DMS 273 treated with DMSO at 0.1 percent for 48 hours (cell line): ENCODE measurements at places on chromosomes 4 and X.

GRCh38 chr4:17188547-17189400 lies 290.3 kb upstream of the LDB2 start:
- no peak for DNase-seq

DNA sequence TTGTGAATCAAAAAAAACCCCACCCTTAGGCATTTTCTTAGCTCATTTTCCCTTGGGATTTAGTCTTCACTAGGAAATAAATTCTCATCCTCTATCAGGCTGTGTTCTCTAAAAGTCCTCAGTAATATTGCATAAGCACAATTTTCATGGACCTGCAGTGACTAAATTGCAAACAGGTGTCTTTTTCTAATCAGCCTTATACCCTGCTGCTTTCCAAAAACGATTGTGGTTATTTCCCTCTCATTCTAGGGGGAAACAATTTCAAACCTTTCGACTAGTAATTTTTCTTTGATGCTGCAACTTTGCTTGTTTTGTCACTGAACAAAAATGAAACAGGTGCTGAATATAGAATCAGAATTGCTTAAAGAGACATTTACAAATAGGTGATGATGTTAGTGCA lies 549.9 kb downstream of the PDHA2 start:
- no peak for DNase-seq

GRCh38 chr4:81470456-81471297 lies 1.0 kb downstream of the RASGEF1B start:
- no peak for DNase-seq

- no peak for DNase-seq
These were observed 9.3 kb downstream of the MXD4 start for GRCh38 chr4:2252530-2253091.

GRCh38 chr4:55083735-55084134 lies 41.7 kb downstream of the KDR start:
- no peak for DNase-seq

- DNase-seq: no peak
These were observed 125.1 kb downstream of the PALLD start for GRCh38 chr4:168621806-168622589.

GRCh38 chrX:13967636-13968035 lies 62.1 kb downstream of the GEMIN8 start:
- DNase-seq: no peak

- peak; percentile 41 for DNase-seq
These were observed 19.1 kb upstream of the TEX13B start for GRCh38 chrX:108001218-108001814.

DNA sequence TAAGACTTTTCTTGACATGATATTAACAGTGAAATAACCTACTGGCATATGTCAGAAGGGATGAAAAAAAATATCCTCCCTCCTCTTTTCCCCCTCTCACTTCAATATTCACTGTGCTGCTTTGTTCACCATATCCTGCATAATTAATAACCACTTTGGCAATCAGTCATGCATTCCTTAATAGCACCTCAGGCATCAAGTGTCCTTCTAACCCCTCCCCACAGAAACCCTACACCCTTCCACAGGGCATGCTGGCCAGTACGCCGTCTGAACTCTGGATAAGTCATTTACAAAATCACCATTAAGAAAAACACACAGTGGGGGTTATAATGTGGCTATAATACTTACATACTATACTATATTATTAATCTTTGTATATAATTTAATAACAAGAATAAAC lies 165.9 kb downstream of the PDGFC start:
- DNase-seq: peak; percentile 23

DNA sequence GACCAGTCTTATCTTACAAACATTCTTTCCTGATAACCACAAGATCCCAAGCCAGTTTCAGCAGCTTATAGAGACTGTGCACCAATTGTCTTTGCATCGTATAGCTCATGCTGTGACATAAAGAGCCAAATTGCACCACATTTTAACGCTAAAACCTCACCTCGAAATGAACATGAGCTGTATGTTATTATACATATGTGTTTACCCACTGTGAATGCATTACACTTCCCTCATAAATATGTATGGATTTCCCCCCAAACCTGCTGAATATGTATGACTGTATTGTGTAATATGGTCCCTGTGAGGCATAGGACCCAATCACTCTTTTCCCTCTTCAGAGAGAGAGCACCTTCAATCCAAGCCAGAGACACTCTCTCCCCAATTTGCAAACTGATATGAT lies 692.4 kb downstream of the NLGN4X start:
- DNase-seq: no peak

GRCh38 chrX:119419146-119419545 lies 20.0 kb downstream of the SLC25A43 start:
- DNase-seq: no peak

DNA sequence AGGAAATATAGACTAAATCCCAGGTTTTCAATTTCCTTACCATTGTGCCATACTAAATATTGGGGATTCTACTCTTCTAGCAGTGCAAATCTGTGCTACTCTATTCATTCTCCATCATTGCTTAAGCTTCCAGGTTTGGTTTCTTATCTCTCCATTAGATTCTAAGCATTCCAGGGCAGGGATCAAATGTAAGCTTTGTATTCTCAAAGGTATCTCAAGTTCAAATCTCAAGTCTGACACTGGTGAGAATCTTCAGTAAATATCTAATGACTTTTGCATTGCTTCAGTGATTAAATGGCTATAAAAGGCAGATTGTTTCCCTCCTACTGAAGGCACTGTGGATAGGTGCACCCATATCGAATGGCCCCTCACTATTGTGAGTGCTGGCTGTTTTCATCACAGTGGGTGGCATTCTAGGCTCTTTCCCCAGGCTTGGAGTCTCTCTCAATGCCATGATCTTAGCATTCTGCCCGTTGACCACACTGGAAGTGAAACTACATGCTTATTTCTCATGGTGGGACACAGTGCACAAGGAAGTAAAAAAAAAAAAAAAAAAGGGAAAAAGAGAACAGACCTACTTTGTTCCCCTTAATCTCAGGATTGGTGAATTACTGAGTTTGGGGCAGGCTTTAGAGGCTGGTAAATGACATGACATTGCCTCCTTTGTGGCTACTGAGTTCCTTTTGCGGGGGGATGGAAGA lies 28.7 kb downstream of the FAM9C start:
- no peak for DNase-seq

DNA sequence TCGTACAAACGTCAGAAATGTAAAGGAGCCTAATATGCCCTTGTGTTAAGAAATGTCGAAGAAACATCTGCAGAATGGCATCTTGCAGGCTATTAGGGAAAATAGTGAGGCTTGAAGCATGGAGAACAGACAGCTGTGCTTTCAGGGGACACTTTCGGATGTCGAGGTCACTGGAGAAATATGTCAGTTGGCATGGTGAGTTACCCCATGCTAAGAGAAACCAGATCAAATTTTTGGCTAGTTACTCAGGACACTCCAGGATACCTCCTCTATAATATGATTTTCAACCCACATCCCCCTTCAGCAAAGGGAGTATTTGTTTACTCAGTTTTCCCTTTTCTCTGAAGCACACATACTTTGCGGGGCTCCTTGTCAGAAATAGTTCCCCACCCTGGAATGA lies 171.4 kb downstream of the GPC3 start:
- DNase-seq: no peak

GRCh38 chrX:48520976-48521352 lies 644 bp upstream of the EBP start:
- DNase-seq: peak; percentile 35

DNA sequence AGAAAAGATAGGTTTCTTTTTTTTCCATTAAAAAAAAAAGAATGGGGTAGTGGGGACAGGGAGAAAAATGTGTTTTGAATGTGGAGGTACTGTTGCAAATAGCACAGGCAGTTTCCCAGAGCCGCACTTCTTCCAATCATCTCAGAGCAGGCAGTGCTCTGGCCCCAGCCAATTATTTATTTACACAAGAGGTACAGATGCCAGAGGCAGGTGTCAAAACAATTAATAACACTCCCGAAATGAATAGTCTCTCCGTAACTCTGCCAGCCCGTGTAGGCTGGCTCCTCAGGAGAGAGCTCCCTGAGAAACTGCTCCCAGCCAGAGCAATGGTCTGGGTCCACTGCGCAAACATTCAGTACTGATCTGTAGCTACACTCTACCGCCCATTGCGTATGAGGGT lies 130.8 kb upstream of the IL1RAPL2 start:
- DNase-seq: no peak

- peak; percentile 92 for DNase-seq
These were observed 628.8 kb downstream of the ADGRL3 start for GRCh38 chr4:61828960-61829359.

DNA sequence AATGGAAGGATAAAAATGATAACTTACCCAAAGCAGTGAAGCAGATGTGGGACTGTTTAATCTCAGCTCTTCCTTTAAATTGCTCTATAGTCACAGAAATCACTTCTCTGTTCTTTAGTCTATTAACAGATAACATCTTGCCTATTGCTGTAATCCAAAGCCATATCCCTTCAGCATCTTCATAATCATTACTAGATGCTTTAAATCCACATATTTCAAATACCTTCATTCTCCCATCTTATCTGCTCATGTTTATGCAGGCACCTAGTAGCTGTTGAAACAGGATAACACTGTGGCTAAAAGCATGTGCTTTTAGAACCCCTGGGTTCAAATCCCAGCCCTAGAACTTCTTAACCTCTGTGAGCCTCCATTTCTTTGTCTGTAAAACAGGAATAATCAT lies 209.9 kb downstream of the RELL1 start:
- no peak for DNase-seq

GRCh38 chr4:4870576-4871241 lies 11.2 kb downstream of the MSX1 start:
- no peak for DNase-seq

- DNase-seq: no peak
These were observed 1250.6 kb downstream of the ADGRL3 start for GRCh38 chr4:62450740-62451139.
